NAMALWA (cell line): ENCODE measurements at places on chromosomes 5 and 9.
A peak's percentile ranks its signal among the peaks of the same experiment; 100 is the strongest.

- no peak for DNase-seq
These were observed 6.9 kb downstream of the FAM174A start for GRCh38 chr5:100542086-100542485.

GRCh38 chr5:143678148-143678905 is 133.6 kb upstream of the HMHB1 start:
- no peak for DNase-seq

DNA sequence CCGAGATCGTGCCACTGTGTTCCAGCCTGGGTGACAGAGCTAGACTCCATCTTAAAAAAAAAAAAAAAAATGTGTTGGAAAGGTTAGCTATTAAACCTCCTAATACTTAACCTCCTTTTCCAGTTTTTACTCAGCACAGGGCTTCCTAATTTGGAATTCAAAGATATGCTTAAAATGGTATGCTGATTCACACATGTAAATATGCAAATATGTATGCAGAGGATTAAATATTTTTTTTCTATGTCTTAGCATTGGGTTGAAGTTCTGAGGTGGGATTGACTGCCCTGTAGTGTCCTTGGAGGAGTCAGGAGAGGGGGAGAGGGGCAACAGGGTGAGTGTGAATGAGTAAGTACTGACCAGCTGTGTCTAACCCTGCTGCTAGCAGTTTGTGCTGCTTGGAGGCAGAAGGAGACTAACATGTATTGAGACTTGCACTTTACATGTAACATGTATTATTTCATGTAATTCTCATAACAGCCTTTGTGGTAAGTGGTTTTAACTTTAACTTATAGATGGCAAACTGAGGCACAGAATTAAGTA is 63.2 kb downstream of the SLC44A1 start:
- DNase-seq = no peak

DNA sequence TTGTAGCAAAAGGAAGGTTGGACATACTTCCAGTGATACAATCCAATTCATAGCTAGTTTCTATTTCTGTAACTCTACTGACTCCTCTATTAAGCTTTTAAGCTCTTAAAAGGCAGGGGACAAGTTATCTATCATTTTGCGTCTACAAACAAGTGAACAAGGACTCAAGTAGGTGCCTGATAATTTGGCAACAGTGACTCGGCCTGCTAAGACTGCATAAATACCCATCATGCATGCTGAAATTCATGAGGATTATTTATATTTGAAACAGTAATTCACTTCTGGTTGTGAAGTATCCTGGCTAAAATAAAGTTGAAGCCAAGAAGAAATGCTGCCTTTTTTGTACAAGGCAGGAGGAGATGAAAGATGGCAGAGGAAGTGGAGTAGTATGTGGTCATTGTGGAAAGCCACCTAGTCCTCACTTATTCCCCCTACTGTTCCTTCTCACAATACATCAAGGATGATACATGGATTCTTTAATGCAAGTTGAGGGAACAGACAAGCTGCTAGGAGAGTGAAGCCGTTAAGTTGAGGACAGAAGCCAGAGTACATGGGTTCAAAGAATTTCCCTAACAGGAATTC is 74.0 kb downstream of the MRPS27 start:
- no peak for DNase-seq

- DNase-seq = no peak
These were observed 60.0 kb downstream of the C9orf50 start for GRCh38 chr9:129560881-129561306.

DNA sequence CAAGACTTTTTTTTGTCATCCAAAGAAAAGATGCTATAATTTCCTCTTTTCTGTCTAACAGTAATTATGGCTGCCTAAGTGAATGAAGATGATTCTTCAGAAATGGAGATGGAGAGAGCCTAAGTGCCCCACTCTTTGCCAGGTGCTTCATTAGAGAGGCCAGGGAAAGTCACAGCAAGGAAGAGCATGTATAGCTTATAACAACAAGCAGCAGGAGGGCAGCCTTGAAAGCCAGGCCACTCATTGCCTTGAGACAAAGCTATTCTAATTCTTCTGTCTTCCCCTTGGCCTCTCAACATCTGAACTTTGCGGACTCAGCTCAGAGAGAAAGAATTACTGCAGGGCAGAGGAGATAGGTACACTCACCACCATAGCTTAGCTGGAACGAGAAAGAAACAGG is 112.0 kb upstream of the ZNF366 start:
- no peak for DNase-seq

- no peak for DNase-seq
These were observed 17.8 kb upstream of the C9orf72 start for GRCh38 chr9:27591093-27591492.

DNA sequence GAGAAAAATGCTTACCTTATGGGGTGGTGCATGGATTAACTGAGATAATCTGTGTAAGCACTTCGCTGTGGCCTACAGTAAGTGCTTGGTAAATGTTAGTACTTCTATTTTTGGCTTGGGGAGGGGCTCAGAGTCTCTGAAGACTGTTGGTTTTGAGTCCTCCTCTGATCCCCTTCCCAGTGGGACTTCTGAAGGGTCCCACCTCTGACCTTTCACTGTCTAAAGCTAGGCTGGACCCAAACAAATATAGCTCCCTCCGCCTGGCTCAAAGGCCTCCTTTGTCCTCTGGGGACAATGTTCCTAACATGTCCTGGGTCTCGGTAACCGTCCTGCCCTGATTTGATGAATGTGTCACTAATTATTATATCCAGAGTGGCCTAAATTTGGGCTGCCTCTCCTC is 34.8 kb downstream of the CAMK2A start:
- no peak for DNase-seq

- no peak for DNase-seq
These were observed 3.8 kb downstream of the MTMR12 start for GRCh38 chr5:32308946-32309345.

DNA sequence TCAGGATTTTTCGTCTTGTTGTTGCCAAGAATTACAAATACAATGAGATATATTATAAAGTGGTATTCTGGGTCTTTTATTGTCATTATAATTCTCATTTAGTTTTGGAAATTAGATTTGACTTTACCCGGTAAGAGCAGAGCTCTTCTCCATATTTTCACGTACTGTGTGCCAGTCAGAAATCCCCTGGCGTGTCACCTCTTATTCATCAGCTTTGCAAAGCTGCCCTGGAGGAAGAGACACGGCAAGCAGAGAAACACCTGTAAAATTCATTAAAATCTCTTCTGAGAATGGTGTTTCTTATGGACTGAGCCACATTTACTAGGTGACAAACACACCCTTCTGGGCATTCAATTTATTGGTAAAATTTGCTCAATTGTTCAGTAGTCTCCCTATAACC is 440.4 kb downstream of the HINT1 start:
- DNase-seq = no peak

GRCh38 chr9:133060417-133060841 is 1.4 kb upstream of the CEL start:
- peak; percentile 47 for DNase-seq

- DNase-seq = no peak
These were observed 193.3 kb upstream of the GRIN3A start for GRCh38 chr9:101931756-101932155.

DNA sequence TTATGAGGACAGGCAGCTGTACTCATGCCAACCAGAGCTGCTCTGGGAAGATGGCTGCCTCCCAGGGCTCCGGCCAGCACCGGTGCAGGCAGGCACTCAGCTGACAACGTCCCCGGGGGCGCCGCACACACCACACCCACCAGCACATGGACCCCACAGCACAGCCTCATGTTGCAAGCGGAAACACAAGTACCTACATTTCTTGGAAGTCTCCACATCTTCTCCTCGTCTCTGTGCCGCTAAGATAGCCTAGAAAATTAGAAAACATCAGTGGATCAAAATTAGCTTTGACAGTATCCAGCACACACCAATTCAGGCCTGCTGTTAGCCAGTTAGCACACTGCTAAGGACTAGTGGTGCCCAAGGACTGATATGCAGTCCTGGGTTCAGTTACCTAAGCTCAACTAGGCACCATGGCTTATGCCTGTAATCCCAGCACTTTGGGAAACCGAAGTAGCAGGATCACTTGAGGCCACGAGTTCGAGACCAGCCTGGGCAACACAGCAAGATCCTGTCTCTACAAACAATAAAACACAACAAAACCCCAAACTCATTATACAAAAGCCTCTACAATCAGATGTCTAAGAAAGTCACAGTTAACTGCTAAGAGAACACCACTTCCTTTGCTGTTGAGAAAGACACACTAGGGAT is 2.4 kb downstream of the EDF1 start:
- DNase-seq = no peak

DNA sequence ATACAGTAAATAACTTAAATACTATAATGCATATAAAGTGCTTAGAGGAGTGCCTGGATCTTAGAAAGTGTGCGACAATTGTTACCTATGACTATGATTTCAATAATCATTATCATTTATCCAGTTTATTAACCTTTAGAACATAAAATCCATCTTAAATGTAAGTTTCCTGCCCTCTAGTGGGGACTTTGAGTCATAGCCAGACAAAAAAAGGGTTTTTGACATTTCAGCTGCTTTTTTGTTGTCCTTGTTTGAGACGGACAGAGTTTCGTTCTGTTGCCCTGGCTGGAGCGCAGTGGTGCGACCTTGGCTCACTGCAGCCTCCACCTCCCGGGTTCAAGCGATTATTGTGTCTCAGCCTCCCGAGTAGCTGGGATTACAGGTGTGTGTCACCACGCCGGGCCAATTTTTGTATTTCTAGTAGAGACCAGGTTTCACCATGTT is 9.7 kb upstream of the C9orf152 start:
- DNase-seq = peak; percentile 65

- DNase-seq = peak; percentile 67
These were observed 33.1 kb downstream of the APTX start for GRCh38 chr9:32968101-32969011.

DNA sequence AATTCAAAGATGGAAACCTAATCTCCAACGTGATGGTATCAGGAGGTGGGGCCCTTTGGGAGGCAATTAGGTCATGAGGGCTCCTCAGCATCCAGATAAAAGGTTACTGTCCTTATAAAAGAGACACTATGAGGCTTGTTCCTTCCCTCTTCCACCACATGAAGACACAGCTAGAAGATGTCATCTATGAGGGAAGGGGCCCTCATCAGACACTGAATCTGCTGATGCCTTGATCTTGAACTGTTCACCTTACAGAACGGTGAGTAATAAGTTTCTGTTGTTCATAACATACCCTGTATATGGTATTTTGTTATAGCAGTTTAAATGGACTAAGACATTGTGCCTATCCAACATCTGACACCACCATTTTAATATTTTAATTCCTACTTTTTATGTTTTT is 19.7 kb upstream of the CCNH start:
- DNase-seq = no peak

- peak; percentile 90 for DNase-seq
These were observed 1.8 kb downstream of the MARCHF6 start for GRCh38 chr5:10355071-10355889.

DNA sequence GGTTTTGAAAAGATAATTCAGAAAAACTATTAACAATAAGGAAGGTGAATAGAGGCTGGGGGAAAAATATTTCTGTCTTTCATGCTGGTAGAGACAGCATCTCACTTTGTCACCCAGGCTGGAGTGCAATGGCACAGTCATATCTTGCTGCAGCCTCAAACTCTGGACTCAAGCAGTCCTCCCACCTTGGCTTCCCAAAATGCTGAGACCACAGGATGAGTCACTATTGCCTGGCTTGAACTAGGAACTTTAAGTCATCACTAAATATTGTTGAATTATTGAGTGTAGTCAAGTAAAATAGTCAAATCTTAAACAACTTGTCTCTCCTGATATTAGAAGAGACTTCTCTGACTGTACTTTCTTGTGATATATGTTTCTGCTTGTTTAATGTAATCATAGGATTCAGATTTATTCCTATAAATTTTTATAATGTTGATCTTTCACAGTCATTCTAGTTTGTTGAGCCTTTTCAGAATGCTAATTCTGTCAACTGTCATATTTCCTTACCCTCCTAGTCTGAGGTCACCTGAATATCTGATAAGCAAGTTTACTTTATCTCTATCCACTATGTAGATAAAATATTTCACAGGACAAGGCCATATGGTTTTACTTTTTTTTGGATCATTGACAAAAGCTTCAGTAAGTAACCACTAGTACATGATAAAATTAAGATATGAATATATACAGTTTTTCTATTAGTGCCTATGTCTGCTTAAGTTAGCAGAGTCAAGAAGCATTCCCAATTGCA is 1696.5 kb downstream of the MAT2B start:
- DNase-seq = no peak

- DNase-seq = no peak
These were observed 58.2 kb upstream of the GGTA1 start for GRCh38 chr9:121557581-121558447.

DNA sequence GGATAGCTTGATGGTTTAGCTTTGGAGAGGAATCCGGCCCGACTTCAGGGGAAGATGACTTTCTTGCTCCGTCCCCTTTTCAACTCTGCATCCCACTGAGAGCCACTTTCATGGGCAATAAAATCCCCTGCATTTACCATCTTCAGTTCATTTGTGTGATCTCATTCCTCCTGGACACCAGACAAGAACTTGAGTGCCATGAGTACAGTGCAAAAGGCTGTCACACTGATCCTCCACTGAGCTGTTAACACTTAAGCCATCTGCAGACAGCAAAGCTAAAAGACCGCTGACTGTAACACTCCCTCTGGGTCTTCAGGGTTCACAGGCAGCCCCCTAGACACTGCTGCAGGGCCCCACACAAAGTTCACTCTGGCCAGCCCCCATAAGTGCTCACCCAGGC is 48.3 kb upstream of the TCERG1 start:
- no peak for DNase-seq

DNA sequence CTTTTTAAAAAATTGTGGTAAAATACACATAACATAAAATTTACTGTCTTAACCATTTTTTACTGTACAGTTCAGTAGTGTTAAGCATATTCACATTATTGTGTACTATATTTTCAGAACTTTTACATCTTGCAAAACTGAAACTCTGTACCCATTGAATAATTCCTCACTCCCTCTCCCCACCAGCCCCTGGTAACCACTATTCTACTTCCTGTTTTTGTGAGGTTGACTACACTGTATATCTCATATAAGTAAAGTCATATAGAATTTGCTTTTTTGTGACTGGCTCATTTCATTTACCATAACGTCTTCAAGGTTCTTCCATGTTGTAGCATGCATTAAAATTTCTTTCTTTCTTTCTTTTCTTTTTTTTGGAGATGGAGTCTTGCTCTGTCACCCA is 87.0 kb downstream of the LNPEP start:
- DNase-seq = no peak

- no peak for DNase-seq
These were observed 181.4 kb upstream of the TBCA start for GRCh38 chr5:77957516-77957915.

- no peak for DNase-seq
These were observed 9.1 kb downstream of the TYRP1 start for GRCh38 chr9:12702160-12702758.

DNA sequence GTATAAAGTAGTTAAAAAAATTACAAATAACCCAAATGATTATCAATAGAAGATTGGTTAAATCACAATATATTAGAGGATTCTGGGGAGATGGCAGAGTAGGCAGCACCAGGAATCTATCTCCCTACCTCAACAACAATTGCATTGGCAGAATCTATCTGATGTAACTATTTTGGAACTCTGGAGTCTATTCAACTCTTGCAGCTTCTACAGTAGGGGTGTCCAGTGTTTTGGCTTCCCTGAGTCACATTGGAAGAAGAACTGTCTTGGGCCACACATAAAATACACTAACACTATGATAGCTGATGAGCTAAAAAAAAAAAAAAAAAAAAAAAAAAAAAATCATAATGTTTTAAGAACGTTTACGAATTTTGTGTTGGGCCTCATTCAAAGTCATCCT is 29.2 kb upstream of the ECM2 start:
- DNase-seq = no peak

GRCh38 chr9:105243015-105243686 is 1.3 kb upstream of the SLC44A1 start:
- DNase-seq = no peak

- no peak for DNase-seq
These were observed 1.0 kb downstream of the FAM221B start for GRCh38 chr9:35827486-35827885.
